ENCODE measurements at places on chromosomes 6 and 20.

DNA sequence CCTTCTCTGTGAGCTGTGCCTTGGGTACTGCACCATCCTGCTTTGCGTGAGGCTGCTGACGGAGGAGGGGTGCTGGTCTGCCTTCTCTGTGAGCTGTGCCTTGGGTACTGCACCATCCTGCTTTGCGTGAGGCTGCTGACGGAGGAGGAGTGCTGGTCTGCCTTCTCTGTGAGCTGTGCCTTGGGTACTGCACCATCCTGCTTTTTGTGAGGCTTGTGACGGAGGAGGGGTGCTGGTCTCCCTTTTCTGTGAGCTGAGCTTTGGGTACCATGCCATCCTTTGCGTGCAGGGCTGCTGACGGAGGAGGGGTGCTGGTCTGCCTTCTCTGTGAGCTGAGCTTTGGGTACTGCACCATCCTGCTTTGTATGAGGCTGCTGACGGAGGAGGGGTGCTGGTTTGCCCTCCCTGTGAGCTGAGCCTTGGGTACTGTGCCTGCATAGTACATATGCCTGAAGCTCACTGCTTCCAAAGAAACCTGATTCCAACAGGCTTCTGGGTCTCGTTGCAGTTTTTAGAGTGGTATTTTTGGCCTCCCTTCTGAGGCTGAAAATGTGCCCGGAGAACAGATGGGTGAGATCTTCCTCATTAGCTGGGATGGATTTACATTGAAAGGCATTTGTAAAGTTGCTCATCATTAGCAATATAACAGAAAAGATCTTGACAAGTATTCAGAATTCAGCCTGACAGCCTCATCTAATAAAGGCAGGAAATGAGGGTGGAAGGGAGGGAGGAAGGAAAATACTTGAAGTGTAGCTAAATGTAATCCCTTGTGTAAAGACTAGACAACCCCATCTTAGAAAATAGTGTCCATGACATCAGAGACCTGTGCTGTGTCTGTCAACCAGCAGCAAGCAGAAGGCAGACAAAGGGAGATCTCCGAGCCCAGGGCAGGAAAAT, 46.8 kb upstream of the UNC93A start:
- DNase-seq = no peak

DNA sequence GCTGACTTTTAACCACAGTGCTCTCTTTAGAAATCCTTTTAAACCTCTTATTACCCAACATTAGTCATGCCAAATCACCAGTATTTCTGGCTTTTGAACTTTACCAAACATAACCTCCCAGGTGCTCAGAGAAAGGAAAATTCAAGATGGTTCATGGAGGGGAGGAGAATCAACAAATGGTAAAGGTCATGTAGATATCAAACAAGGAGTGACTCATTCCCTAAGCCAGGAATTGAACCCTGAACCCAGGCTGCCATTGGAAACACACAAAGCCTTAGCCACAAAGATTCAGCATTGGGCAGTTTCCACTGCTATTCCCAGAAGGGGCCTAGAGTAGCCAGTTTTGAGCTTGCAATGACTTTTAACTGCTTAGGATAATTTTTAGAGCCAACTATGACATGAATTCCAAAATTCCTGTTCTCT, 21.6 kb upstream of the ENTPD6 start:
- DNase-seq = no peak

GRCh38 chr6:75098709-75099108, 107.1 kb downstream of the COL12A1 start:
- DNase-seq = no peak

GRCh38 chr20:45701104-45701503, 734 bp upstream of the WFDC13 start:
- DNase-seq = no peak

DNA sequence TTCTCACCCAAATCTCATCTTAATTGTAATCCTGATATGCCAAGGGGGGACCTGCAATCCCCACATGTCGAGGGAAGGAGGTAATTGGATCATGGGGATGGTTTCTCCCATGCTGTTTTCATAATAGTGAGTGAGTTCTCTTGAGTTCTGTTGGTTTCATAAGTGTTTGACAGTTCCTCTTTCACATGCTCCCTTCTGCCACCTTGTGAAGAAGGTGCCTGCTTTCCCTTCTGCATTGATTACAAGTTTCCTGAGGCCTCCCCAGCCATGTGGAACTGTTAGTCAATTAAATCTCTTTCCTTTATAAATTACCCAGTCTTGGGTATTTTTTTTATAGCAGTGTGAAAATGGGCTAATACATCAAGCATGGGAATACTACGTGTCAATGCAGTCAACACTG, 925.0 kb upstream of the MAN1A1 start:
- DNase-seq = peak; percentile 52

- DNase-seq = no peak
Observed at GRCh38 chr20:23139524-23139923, 53.4 kb upstream of the CD93 start.

GRCh38 chr6:8803181-8803760, 367.9 kb upstream of the SLC35B3 start:
- no peak for DNase-seq

- DNase-seq = peak; percentile 12
Observed at GRCh38 chr6:112144145-112144926, 56.9 kb downstream of the FAM229B start.

DNA sequence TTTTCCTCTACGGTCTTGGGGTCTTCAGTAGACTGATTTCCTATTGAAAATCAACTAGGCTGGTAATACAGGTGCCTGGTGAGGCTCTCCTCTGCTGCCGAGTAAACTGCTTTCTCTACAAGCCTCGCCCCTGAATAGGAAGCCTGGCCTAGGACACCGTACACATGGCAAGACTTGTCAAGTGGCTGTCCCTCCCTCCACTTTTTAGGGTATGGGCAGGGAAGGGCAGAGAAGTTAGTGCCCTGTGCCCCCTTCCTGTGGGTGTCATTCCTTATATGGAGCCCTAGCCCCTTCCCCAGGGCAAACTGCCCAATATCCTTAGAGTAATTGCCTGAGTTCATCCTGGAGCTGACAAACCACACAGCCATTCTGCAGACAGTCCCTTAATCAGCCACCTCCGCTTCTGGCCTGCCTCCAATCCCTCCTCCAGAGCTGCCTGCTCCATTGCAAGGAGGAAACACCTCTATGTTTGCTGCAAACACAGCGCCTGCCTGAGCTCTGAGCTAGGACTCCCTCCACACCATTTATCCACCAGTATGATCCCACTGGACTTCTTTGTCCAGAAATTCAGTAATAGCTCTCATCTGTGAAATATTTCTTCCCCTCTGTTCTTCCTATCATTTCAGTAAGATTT, 93.1 kb downstream of the CHD6 start:
- no peak for DNase-seq

GRCh38 chr6:63774961-63775360, 139.4 kb downstream of the PHF3 start:
- DNase-seq = no peak

GRCh38 chr6:135087803-135088202, 33.2 kb upstream of the HBS1L start:
- DNase-seq = peak; percentile 66

- DNase-seq = no peak
Observed at GRCh38 chr20:23103284-23104018, 17.3 kb upstream of the CD93 start.

DNA sequence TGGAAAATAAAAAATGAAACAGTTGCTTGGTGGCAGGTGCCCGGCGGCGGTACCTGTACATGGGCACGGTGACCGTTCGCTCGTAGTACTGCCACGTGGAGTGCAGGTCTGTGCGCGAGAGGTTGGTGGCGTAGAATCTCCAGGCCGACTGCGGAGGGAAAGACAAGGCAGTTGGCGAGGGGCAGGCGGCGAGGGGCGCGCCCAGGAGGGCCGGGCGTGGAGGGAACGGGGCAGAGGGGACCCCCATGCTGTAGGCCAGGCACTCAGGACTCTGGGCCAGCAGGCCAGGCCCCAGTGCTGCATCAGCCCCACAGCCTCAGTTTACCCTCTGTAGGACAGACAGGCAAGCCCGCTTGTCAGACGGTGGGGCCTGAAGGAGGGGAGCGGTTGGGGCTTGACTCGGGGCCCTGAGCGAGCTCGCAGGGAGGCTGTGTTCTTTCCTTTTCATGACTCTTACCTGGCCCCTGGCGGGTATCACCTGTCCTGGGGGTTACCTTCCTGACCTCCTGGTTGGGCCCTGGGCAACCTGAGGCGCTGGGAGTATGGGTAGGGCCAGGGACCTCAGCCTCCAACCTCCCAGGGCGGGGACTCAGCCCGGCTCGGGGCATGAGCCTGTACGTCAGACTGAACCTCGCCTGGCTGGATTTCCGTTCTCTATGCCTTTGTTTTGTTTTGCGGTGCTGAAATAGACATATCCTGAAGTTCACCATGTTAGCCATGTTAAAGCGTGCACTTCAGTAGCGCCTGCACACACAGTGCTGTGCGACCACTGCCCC, 38.5 kb downstream of the KCNQ2 start:
- DNase-seq = no peak
